ENCODE measurements at places on chromosomes 6 and 20. TPM values are rescaled to one million over a fixed set of nuclear protein-coding genes. Genes with fewer than 3 reads are reported as not detected.

- DNase-seq: no peak
Observed at GRCh38 chr20:5160882-5161281, 34.1 kb downstream of the CDS2 start.

DNA sequence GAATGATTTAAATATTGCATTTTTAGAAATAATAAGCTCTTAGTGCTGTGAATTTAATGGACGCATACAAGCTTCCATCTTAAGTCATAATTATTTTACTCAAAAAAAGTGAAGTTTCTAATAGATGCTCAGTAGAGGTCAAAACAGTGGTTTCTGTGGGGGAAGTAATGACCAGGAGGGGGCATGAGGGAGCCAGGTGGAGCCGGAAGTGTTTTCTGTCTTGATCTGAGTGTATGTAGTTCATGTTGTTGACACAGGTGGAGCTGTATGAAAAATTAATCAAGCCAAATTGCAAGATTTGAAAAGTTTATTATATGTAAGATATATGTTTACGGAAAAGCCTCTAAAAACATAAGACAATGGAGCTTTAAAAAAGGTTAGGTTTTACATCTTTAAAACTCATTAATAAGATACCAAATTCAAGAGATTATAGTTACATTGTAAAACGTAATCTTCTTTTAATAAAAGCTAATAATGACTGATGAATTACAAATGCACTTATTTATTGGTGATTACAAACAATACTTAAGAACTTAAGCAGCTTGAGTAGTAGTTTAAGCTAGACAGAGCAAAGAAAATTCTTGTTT, 68.0 kb downstream of the PLAGL1 start:
- peak; percentile 80 for DNase-seq

- no peak for DNase-seq
Observed at GRCh38 chr6:132082421-132082820, 131.2 kb upstream of the CCN2 start.

DNA sequence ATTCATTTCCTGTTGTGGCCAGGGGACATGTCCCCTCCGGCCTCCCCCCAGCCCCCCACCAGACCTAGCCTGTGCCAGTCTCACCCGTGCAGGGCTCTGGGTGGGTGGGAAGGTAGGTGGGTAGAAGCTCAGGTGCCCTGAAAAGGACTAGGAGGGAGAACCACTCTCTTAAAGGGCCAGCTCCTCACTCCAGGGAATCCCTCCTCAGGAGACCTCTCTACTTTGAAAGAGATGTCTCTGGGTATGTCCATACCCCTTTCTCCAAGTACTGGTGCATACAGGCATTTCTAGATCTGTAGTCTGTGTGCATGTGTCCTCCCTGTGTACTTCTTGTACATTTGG, 60.8 kb upstream of the EPB41L1 start:
- DNase-seq: no peak

DNA sequence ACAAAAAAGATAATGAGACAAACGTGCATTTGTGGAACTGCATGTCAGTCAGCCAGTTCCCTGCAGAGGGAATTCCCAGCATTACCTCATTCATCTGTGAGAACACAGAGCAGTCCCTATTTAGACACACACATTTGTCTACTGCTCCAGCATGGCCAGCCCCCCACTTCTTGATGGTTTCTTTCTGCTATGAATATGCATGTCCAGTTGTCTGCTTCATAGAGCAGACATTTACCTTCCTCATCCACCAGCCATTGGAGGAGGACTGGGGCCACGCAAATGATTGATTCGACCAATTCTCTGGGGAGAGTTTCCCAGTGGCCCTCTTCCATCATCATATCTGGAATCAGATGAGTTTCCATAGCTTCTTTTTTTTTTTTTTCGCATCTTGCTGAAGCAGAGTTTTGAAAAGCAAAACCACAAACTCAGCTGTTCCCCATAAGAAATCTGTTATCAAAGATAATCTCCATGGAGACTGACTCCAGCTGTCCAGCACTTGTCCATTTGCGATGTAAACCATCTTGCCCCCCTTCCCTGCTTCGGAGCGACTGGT, 11.8 kb downstream of the ENPP1 start:
- DNase-seq: peak; percentile 51

- no peak for DNase-seq
Observed at GRCh38 chr6:111411978-111412566, 70.9 kb downstream of the REV3L start.

DNA sequence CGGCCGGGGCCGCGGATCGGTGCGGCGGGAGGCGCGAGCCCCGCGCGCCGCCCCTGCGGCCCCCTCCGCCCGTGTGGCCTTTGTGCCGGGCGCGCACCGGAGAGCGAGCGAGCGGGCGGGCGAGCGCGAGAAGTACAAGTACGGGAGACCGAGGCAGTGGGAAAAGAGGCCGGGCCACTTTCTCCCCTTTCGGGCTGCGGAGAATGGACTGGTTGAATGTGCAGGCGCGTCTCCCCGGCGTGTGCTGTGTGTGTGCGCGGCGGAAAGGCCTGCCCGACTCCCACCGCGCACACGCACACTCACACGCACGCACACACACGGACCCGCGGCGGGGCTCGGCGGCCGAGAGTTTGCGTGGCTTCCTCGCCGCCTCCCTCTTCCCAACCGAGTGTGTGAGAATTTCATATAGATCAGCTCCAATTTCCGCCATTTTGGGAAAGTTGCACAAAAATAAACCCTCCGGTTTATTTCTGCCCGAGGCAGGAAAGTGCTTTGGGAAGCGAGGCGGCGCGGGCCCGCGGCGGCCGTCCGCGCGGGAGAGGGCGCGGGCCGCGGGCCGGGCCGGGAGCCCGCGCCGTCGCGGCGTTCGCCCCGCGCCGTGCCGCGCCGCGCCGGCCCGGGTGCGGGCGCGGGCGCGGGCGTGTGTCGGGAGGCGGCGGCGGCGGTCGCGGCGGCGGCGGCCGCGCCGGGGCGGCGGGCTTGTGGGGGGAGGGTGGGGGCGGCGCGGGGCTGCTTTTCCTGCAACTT, 1.1 kb downstream of the L3MBTL3 start:
- peak; percentile 93 for DNase-seq

GRCh38 chr6:107423474-107423990, 35.8 kb downstream of the PDSS2 start:
- DNase-seq: no peak

DNA sequence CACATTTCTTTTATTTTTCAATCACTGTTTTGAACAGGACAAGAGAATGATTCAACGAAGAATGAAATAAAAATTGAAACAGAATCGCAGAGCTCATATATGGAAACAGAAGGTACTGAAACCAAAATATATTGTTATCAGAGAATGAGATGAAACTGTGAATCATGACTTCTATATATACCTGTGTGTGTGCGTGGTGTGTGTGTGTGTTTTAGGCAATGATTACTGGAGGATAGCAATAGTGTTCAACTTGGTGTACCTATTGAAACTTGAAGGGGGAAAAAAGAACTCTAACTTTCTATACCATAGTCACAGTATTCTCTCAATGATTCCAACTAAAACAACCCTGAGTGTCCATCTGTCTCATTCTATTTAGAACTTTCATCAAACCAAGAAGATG, 586.6 kb downstream of the KIF16B start:
- DNase-seq: no peak

DNA sequence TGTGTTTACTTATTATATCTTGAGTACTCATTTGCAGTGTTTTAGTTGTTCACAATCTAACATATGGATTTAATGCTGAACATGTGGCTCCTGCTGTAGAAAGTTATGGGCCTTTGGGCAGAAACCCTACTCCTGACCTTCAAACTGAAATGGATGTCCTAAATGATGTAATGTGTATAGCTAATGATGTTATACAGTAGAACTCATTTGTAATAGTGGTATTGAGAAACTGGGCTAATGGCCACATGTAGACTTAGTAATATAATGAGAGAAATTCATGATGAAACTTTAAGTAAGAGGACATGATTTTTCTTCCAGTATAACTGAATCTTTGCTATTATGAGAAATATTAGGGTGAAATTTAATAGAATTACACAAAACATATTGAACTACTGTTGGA, 121.3 kb upstream of the PTPRK start:
- no peak for DNase-seq

DNA sequence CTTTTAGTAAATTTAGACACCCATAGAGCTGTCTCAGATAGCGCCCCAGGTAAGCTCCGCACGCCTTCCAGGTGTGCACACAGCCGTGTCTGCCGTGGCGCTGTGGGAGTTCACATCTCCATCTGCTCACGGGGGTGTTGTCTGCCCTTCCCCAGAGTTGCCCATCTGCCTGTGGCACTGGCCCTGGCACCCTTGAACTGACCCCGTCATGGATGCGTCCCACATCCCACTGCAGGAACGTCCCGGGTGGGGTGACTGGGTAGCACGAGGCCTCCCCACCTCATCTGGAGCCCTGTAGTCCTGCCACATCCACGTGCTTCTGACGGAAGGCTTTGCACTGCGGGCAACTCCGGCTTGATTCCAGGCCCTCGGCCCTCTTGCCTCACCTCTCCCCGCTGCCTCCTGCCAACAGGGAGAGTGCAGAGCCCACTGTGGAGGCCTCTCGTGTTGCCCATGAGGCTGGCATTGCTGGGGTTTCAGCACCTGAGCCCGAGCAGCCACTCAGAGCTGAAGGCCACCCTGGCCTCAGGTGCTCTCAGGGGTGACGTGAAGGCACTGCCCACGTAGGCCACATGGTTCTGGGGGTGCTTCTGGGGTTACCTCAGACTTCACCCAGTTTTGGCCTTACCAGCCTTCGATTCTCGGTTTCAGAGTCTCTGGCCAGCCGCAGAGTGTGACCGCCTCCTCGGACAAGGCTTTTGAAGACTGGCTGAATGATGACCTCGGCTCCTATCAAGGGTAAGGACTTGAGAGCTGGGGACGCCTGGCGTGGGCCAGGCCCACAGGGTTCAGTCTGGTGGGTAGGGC, 5.1 kb downstream of the ARFGAP1 start:
- no peak for DNase-seq

DNA sequence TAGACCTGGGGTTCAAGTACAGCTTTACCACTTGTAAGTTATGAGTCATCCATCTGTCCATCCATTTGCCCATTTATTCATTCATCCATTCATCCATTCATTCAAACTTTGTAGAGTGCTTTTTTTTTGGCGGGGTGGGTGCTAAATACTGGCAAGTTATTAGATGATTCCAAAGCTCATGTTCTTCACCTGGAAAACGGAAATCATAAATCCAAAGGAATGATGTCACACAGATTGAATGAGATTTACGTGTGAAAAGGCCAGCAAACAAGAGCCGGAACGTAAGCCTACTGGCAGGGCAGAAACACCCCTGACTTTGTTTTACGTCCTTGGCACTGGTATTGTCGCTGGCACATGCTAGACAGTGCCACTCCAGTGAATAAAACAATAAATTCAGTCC, 480.9 kb upstream of the CHD6 start:
- DNase-seq: no peak

- DNase-seq: no peak
Observed at GRCh38 chr6:98775205-98775604, 59.2 kb upstream of the POU3F2 start.

GRCh38 chr20:59939879-59940128, 301 bp downstream of the PPP1R3D start:
- DNase-seq: no peak

- DNase-seq: no peak
Observed at GRCh38 chr20:34179637-34180360, 61.4 kb upstream of the ASIP start.

DNA sequence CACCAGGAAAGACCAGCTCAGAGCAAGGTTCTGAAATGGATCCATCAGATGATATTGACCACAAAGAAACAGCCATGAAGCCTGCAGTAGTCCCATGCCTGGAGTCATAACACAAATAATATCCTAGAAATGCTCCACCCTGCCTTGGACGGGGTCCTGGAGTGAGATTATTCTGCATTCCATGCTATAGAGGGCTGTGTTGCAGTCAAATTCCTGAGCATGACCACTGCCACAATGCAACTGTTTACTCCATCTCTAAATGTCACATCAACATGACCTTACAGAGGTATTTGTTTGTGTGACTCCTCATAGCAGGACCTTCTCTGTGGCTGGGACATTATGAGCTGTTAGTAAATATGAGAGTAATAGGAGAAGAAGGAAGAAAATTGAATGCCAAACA, 257.5 kb upstream of the TCF21 start:
- DNase-seq: no peak

GRCh38 chr6:153553627-153554026, 422.5 kb upstream of the RGS17 start:
- DNase-seq: no peak

GRCh38 chr6:44539701-44540355, 152.3 kb downstream of the CDC5L start:
- no peak for DNase-seq

GRCh38 chr6:139429580-139430145, 55.2 kb upstream of the CITED2 start:
- no peak for DNase-seq

GRCh38 chr6:88441346-88441745, 275.2 kb upstream of the CNR1 start:
- DNase-seq: no peak

GRCh38 chr20:56606174-56606945, 22.7 kb upstream of the TFAP2C start:
- no peak for DNase-seq

GRCh38 chr6:131136021-131136786, 937 bp downstream of the AKAP7 start:
- DNase-seq: peak; percentile 94

- no peak for DNase-seq
Observed at GRCh38 chr6:15614277-15614676, 48.6 kb downstream of the DTNBP1 start.

DNA sequence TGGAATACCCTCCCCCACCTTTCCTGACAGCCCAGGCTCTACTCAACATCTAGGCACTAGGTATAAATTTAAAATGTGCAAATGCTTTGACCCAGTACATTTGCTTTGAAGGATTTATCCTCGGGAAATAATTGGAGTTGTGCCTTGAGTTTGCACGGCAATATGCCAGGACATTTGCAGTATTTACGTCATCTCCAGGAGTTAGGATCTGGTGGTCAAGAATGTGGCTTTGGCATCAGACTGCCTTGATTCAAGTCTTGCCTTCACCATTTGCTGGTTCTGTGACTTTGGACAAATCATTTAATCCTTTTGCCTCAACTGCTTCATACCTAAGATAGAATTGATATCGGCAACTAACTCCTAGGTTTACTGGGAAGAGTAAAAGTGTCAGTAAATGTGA, 169.6 kb downstream of the PLCB1 start:
- DNase-seq: no peak

DNA sequence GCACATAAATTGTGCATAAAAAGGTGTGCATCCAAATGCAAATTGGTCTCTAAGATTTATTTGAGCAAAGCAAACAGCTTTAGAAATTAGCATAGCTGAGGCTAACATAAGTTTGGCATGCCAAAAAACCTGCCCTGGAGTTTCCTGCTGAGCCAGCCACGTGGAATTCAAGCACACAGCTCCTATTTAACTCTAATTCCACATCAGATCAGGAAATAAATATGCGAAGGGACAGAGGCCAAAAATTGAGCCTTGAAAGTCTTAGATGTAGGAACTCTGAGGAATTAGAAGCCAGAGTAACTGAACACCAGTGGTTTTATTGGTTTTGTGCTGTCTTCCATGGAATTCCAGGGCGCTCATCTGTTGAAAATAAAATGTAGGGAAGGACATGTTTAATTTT, 19.6 kb downstream of the SOBP start:
- DNase-seq: peak; percentile 61

Gene TMEM244
- not detected for total RNA-seq

Gene CD164
- 222 TPM for total RNA-seq

Gene BPIFB2
- not detected for total RNA-seq

Gene SRSF12
- total RNA-seq: under 0.01 TPM

Gene PLCB1
- total RNA-seq: 13.4 TPM

Gene C6orf120
- 53.0 TPM for total RNA-seq

Gene SCUBE3
- total RNA-seq: 62.5 TPM

Gene CST9
- not detected for total RNA-seq

Gene SPTLC3
- total RNA-seq: 14.8 TPM

Gene ALDH5A1
- 2.2 TPM for total RNA-seq

Gene LY6G6C
- total RNA-seq: not detected

Gene PKIG
- 94.6 TPM for total RNA-seq

Gene PI3
- not detected for total RNA-seq

Gene PRR3
- 7.2 TPM for total RNA-seq

Measured in osteoblast (primary cell).